AG04450 (cell line): ENCODE measurements at places on chromosomes 6 and 20.

DNA sequence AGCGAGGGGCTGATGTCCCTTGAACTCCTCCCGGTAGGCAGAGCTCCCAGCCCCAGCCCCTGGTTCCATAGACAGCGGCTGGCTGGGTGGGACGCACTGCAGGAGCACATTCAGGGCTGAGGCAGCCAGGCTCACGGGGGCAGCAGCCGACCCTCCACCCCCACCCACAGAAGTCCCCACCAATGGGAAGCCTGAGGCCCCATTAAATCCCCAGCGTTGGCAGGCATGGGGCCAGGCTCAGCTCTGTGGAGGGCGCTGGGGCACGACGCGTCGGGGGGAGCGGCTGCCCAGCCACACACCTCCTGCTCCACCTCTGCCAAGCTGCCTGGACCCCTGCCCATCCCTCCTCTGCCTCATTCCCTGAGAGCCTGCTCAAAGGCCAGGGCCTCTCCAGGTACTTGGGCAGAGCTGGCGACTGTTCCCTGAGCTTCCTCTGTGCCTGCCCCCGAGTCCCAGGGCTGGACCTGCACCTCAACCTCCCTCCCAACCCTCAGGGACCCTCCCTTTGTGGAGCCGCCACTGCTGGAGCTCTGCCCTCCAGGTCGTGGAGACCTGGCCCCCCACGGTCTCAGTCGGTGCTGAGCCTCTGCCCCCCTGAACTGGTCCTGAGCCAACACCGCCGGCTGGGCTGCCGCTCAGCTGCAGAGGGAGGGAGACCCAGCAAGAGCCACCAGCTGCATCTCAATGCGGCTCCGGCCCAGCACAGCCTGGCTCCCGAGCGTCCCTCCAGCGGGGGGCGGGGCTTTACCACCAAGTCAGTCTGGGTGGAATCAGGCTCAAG, 9.1 kb downstream of the CHRNA4 start:
- DNase-seq: no peak

DNA sequence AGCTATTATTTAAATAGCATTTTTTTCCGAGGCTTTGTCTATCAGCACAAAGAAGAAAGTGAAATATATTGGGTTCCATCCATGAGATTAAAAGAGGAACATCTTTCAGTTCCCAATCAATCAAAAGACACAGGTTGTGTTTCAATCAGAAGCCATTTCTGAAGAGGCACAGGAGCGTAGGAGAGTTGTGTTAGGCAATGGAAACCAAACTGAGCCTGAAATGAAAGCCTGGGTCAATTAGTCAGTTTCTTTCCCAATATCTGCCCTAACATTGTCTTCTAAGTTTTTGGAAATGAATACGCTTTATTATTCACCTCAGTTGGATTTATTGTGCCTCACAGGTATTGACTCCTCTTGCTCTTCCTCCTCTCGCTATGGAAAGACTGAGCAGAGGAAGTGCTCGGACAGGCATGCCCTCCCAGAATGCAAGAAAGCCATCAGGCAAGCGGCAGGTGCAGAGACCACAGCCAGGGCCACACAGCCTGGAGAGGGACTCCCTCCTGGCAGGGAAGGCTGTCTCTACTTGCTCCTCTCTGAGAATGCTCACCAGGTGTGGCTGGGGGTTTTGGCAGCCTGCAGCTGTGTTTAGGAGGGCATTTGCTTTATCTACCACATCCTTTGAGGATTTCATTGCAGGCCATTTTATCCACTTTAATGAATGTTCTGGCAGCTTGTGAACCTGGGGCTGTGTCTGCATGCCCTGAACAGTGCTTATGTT, 100.8 kb upstream of the NEDD9 start:
- no peak for DNase-seq

DNA sequence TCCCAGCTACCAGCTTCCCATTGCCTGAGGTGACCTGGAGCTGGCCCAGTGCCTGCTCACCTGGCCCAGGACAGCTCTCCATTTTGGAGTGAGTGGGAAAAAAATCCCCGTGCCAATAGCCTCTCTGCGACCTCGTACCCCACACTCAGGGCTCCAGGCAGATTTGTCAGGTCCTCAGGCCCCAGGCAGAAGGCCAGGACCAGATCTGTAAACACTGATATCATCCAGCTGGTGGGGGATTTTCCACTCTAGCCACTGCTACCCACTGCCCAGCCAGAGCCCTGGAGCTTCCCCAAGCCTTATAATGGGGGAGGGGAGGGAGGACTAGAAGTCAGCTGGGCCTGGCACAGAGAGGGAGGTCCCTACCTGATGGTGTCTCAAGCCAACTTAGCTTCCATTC, 1.3 kb upstream of the PGC start:
- no peak for DNase-seq

GRCh38 chr6:36848658-36849441, 9.6 kb upstream of the CPNE5 start:
- DNase-seq: no peak

DNA sequence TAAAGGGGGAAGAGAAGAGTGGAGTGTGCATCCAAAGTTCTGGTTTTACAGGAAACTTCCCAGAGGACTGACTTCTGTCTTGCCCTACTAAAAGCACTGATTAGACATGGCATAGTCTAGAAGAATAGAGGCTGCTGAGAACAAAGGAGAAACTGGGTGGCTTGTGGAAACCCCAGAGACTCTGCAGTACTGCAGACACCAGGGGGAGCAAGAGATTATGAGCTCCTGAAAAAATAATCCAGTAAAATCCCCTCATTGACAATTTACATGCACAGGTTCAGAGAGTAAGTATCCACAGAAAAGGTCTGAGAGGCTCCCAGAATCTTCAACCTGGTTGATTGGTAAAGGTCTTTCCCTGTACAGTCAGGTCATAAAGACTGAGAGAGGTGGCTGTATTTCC, 48.7 kb upstream of the CLVS2 start:
- no peak for DNase-seq

DNA sequence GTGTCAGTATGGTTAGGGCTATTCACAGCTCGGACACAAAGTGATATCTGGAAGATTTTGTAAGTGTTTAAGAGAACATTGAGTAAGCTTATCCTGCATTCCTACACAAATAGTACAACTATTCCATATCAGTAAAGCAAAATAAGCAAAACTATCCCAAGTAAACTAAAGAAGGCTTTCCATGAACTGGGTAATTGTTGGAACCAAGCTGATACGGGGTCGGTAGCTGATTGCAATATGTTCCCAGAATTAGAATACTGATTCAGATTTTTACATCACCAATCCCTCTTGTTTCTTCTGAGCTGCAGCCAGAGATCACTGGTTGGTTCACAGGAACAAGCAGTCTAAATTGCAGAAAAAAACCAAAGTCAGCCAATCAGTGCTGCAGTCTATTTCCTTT, 54.1 kb downstream of the CDS2 start:
- DNase-seq: no peak

DNA sequence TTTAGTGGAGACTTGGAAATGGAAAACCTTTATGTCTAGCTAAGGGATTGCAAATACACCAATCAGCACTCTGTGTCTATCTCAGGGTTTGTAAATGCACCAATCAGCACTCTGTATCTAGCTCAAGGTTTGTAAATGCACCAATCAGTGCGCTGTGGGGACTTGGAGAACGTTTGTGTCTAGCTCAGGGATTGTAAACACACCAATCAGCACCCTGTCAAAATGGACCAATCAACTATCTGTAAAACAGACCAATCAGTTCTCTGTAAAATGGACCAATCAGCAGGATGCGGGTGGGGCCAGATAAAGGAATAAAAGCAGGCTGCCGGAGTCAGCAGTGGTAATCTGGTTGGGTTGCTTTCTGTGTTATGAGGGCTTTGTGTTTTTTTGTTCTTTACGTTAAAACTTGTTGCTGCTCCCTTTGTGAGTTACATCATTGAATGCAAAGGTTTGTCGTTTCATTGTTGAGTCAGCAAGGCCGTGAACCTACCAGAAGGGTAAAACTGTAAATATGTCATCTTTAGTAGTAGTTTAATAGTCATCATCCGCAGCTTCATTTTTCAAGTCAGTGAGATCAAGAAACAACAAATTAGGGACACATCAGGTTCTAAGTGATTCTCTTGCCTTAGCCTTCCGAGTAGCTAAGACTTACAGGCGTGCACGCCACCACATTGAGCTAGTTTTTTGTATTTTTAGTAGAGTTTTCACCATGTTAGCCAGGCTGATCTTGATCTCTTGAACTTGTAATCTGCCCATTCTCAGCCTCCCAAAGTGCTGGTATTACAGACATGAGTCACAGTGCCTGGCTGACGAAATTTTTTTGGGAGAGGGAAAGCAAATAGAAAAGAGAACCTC, 22.7 kb upstream of the NUP153 start:
- DNase-seq: no peak

- peak; percentile 36 for DNase-seq
Measured at GRCh38 chr20:32067234-32067821, 15.3 kb downstream of the HCK start.

DNA sequence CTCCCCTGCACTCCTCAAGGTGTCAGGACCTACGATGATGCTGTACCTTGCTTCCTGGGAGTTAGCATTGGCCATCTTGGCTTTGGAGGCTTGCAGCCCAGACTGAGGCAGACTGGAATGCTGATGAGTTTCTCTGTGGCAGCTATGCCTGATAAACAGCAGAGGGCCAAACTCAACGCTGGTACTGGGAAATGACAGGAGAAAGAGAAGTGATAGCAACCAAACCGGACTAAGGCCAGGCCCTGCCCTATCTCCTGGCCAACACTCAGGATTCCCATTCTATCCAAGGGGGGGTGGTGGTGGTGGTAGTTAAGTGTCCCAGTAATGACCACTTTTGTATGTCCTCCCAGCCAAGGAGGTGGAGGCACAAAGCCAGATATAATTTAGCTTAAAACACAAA, 90.0 kb upstream of the DTNBP1 start:
- DNase-seq: no peak

- no peak for DNase-seq
Measured at GRCh38 chr6:170523256-170524171, 29.6 kb downstream of the PSMB1 start.

DNA sequence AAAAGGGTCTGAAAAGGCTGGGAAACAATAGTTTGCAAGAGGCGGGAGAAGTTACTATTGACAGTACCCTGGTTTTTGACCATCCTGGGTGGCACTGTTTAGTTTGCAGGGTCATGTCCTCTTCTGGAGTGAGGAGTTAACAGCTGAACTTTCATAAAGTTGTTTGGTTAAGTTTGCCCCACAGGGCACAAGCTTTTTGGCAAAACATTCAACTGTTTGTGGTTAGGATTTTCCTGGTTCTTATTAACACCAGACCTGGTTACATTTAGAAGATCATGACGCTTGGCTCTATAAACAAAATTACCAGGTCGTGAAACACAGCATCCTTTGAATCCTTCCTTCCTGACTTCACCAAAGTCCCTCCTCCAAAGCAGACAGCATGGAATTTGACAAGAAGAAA, 106.1 kb downstream of the RIN2 start:
- no peak for DNase-seq

GRCh38 chr6:636488-636887, 20.4 kb downstream of the HUS1B start:
- DNase-seq: no peak

- no peak for DNase-seq
Measured at GRCh38 chr6:134961366-134961765, 11.5 kb upstream of the ALDH8A1 start.

- no peak for DNase-seq
Measured at GRCh38 chr20:44247586-44248409, 690 bp downstream of the GDAP1L1 start.

DNA sequence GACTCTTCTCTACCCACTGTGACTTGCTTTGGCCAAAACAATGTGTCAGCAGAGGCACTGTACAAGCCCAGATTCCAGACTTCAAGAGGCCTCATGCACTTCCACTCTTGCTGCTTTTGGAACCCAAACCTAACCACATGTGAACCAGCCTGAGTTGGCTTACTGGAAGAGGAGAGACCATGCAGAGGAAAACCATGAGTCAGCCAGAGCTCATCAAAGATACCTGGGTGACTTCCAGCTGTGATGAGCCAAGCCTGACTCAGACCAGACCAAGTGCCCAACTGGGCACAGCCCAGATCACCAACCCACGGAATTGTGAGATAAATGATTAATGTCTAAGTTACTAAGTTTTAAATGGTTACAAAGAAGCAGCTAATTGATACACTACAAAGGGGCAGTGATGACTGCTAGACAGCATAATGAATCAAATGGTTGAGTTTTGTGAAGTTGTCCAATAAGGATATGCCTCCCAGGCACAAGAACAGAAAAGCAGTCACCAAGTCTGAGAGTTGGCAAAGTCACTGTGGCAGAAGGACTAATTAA, 16.2 kb upstream of the BEND6 start:
- DNase-seq: peak; percentile 88

DNA sequence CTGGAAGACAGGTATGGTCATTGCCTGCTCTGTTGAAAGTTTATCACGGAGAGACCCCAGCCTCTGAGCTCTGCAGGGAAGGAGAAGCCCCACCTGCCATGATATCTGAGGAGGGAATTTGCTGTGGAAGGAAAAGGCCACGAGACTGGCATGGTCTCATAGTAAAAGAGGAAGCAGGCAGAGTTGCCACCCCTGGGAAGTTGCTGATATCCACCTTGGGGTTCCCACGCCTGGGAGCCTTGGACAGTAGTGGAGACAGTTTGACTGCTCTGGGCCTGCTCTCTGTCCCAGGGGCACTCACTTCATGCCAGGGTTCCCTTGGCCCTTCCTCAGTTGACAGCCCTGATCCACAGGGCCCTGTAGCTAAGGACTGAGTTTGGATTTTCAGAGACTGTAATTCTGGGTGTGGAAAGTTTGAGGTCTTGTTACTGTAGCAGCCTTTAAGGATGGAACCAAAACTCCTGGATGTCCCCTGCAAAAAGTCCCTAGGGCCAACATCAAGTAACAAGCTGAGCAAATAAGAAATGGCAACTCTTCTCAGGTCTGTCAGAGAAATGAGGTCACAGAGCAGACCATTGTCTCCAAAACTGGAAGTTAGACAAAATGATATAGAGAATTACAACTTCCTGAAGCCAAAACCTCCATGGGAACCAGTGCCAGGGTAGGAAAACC, 6.9 kb upstream of the SIRPB1 start:
- no peak for DNase-seq

DNA sequence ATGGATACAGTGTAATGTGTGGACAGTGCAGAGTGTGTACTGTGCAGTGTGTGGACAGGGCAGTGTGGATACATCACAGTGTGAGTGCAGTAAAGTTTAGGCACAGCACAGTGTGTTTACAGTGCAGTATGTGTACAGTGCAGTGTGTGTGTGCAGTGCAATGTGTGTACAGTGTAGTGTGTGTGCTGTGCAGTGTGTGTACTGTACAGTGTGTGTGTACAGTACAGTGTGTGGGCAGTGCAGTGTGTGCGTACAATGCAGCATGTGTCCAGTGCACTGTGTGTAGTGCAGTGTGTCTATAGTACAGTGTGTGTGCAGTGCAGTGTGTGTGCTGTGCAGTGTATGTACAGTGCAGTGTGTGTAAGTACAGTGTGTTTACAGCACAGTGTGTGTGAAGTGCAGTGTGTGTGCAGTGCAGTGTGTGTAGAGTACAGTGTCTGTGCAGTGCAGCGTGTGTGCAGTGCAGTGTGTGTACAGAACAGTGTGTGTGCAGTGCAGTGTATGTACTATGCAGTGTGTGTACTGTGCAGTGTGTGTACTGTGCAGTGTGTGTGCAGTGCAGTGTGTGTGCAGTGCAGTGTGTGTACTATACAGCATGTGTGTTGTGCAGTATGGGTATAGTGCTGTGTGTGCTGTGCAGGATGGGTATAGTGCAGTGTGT, 385.2 kb downstream of the KIF16B start:
- DNase-seq: no peak

- no peak for DNase-seq
Measured at GRCh38 chr6:63452125-63452524, 120.2 kb upstream of the LOC128125822 start.

GRCh38 chr6:19818805-19819204, 18.4 kb upstream of the ID4 start:
- no peak for DNase-seq

GRCh38 chr6:142823256-142823902, 121.6 kb downstream of the HIVEP2 start:
- no peak for DNase-seq
